ENCODE measurements at places on chromosomes 12 and 14.

- no peaks in the 10 kb centered on the region for H3K27me3 ChIP-seq
- no peak overlapping the region for H3K27ac ChIP-seq
- no peaks in the 10 kb centered on the region for H3K4me1 ChIP-seq
- no peaks in the 10 kb centered on the region for H3K36me3 ChIP-seq
- H3K4me3 ChIP-seq, result no peak overlapping the region
- DNase-seq, result no peak
These were observed 194.5 kb downstream of the C12orf75 start for GRCh38 chr12:105524961-105525360.

GRCh38 chr12:88904705-88905104 lies 324.4 kb upstream of the KITLG start:
- H3K36me3 ChIP-seq, result no peaks in the 10 kb centered on the region
- H3K4me3 ChIP-seq, result no peak overlapping the region
- H3K4me1 ChIP-seq, result no peaks in the 10 kb centered on the region
- no peaks in the 10 kb centered on the region for H3K27me3 ChIP-seq
- H3K27ac ChIP-seq, result no peak overlapping the region

- peaks cover 15% of the 10 kb centered on the region for H3K27me3 ChIP-seq
- no peak for DNase-seq
- H3K27ac ChIP-seq, result no peak overlapping the region
- no peaks in the 10 kb centered on the region for H3K36me3 ChIP-seq
- H3K4me3 ChIP-seq, result no peak overlapping the region
These were observed 44.3 kb downstream of the CCDC92 start for GRCh38 chr12:123928274-123928865.

DNA sequence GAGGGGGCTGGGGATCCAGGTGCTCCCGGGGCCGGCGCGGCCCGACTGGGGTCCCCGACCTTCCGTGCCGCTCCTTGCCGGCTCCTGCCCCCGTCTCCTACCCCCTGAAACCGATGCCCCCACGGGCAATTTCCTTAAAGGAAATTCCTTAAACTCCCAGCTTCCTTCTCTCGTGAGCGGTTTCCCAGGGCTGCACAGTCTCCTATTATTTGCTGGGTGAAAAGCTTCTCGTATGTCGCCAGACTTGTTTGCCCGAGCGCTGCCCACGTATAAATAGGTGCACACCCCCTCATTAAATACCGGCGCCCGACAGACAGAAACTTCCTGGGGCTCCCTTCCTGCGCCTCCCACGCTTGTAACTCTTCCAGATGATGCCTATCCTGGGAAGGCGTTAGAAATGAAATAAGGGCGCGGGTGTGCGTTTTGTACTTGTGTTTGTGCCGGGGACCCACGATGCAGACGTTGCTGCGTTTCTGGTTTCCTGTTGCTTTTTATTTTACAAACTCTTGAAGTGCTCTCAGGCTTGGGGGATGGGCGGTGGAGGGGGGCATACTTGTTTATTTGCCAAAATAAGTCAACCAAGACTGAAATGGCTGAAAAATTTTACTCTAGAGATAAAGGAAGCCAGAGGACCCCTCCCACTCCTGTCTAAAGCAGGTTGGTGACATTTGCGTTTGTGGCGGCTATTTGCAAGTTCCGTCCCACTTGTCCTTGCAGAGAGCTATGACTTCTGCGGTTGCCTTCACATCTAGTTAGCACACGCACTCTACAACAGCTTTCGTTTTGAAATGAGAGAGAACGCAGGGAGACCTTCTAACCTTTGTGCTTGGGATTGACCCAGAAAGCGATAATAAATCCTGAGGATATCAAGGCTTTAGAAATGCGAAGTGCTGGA lies 1.0 kb downstream of the HIP1R start:
- H3K36me3 ChIP-seq, result no peaks in the 10 kb centered on the region
- no peak for DNase-seq
- no peaks in the 10 kb centered on the region for H3K27me3 ChIP-seq
- H3K4me1 ChIP-seq, result peaks cover 29% of the 10 kb centered on the region
- peak overlapping the region; percentile 78 for H3K4me3 ChIP-seq
- H3K27ac ChIP-seq, result peak overlapping the region; percentile 67

DNA sequence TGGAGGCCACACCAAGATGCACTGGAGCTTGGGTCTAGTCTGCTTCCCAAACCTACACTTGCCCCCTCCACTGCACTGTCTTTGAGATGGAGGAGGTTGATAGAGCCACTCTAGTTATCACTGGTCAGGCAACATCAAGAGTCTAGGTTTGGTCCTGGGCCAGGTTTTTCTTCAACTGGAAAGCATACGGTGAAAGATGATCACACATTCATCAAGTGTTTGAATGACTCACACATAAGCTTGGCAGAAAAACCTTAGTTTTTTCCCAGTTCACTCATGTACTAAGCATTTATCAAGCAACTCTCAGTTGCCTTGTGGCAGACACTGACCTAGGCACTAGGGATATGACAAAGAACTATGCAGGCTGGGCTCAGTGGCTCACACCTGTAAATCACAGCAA lies 84.5 kb downstream of the PLEKHG3 start:
- DNase-seq, result no peak
- peaks cover 5% of the 10 kb centered on the region for H3K4me1 ChIP-seq

DNA sequence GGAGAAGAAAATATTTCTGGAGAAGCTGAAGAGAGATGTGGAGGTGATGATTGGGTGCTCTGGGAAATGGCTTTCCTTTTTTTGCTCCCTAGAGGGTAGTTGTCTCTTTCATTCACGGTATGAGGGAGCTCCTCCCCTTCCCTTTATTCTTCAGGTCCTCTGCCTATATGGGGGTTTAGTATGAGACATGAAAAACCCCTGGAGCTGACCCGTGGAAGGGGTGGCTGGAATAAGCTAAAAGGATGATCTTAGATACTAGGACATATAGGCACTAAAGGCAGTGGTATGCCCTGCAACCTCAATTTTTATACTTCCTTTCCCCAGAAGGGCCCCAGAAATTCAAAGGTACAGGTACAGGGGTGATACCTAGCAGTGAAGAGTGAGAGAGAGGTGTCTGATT lies 4.2 kb upstream of the DTX3 start:
- no peak for DNase-seq
- H3K36me3 ChIP-seq, result peaks cover 37% of the 10 kb centered on the region
- H3K27ac ChIP-seq, result no peak overlapping the region
- peaks cover 5% of the 10 kb centered on the region for H3K4me1 ChIP-seq

DNA sequence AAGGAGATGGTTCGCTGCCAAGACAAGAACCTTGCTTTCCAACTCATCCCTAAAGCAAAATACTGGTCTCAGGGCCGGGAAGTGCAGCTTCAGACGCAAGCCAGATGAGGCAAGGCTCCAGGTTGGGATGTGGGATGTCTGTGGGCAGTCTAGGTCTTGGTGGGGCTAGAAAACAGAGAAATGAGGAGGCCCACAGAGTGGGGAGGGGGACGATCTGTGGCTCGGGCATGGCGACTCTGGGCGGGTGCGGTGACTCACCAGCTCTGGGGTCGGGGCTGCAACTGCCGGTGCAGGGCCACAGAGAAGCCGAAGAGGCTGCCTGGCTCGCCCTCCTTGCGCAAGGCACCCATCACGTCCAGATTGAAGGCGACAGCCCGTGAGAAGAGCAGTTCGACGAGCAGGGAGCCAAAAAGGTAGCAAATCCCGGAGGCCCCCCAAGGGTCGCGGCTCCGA lies 459 bp downstream of the ITGA7 start:
- no peak for DNase-seq
- no peaks in the 10 kb centered on the region for H3K36me3 ChIP-seq
- no peak overlapping the region for H3K27ac ChIP-seq
- peaks cover 21% of the 10 kb centered on the region for H3K27me3 ChIP-seq
- no peaks in the 10 kb centered on the region for H3K4me1 ChIP-seq

DNA sequence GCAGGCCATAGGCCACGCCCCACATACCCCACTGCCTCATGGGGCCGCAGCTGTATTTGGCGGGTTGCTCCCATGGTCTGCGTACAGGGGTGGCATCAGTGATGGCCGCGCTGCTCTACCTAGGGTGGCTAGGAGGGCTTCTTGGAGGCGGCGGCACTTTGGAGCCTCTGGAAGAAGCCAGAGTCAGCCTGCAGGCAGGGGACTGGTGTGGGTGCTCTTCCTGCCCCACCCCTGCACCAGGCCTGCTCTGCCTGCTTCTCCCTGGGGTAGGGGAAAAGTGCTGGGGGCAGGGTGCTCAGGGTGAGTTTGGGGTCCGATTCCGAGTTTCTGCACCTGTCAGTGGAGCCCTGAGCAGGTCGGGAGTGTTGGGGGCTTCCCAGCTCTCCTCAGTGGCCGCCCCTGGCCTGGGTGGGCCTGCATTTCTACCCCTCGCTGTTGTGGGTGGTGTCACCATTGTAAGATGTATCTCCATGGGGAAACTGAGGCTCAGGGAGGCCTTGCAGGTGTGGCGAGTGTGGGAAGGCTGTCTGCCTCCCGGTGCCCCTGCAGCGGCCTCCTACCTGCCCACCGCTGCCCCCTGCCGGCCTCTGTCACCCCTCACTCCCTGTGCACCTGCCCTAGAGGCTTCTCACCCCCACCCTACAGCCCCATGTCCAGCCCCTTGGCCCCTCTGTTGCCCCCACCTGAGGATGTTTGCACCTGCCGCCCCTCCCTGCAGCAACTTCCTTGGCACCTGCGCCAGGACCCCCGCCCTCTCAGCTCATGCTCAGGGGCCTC lies 5.5 kb downstream of the CEP170B start:
- H3K36me3 ChIP-seq, result peaks cover 42% of the 10 kb centered on the region
- no peak overlapping the region for H3K4me3 ChIP-seq
- DNase-seq, result no peak
- H3K4me1 ChIP-seq, result peaks cover 17% of the 10 kb centered on the region
- H3K27me3 ChIP-seq, result no peaks in the 10 kb centered on the region
- no peak overlapping the region for H3K27ac ChIP-seq

- H3K27ac ChIP-seq, result peak overlapping the region; percentile 100
- no peak for DNase-seq
- peaks cover 38% of the 10 kb centered on the region for H3K4me1 ChIP-seq
- H3K36me3 ChIP-seq, result no peaks in the 10 kb centered on the region
- H3K27me3 ChIP-seq, result no peaks in the 10 kb centered on the region
These were observed 210.6 kb upstream of the HMGA2 start for GRCh38 chr12:65613692-65614091.

DNA sequence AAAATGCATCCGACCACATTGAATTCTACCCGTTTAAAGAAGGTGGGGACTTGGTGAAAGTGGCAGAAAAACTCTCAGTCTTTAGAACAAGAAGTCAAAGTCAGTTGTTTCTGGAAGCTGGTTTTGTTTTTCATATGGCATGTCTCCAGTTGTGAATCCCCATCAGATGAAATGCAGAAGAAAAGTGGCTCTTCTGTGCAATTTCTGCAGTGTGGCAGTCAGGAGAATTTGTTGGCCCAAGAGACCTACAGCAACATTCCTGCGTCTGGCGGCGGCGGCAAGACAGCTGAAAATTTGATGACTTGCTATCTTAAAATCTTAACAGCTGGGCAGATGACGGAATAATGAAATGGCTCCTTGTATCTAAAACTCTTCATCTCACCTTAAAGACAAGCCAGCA lies 201.5 kb downstream of the FOXN3 start:
- no peak overlapping the region for H3K27ac ChIP-seq
- DNase-seq, result no peak
- no peaks in the 10 kb centered on the region for H3K36me3 ChIP-seq
- H3K4me3 ChIP-seq, result no peak overlapping the region
- H3K4me1 ChIP-seq, result peaks cover 6% of the 10 kb centered on the region

- H3K4me3 ChIP-seq, result no peak overlapping the region
- H3K27me3 ChIP-seq, result no peaks in the 10 kb centered on the region
- no peak overlapping the region for H3K27ac ChIP-seq
These were observed 69.5 kb upstream of the HECTD1 start for GRCh38 chr14:31277085-31277484.

GRCh38 chr12:102722147-102722546 lies 194.9 kb downstream of the PAH start:
- H3K4me3 ChIP-seq, result no peak overlapping the region
- DNase-seq, result no peak
- no peak overlapping the region for H3K27ac ChIP-seq
- H3K36me3 ChIP-seq, result no peaks in the 10 kb centered on the region
- no peaks in the 10 kb centered on the region for H3K4me1 ChIP-seq
- no peaks in the 10 kb centered on the region for H3K27me3 ChIP-seq

- H3K36me3 ChIP-seq, result no peaks in the 10 kb centered on the region
- no peaks in the 10 kb centered on the region for H3K27me3 ChIP-seq
These were observed 40.4 kb upstream of the VRK1 start for GRCh38 chr14:96756745-96757144.

GRCh38 chr14:100329233-100330006 lies 6.3 kb downstream of the SLC25A47 start:
- no peak overlapping the region for H3K27ac ChIP-seq
- no peak overlapping the region for H3K4me3 ChIP-seq
- DNase-seq, result no peak

DNA sequence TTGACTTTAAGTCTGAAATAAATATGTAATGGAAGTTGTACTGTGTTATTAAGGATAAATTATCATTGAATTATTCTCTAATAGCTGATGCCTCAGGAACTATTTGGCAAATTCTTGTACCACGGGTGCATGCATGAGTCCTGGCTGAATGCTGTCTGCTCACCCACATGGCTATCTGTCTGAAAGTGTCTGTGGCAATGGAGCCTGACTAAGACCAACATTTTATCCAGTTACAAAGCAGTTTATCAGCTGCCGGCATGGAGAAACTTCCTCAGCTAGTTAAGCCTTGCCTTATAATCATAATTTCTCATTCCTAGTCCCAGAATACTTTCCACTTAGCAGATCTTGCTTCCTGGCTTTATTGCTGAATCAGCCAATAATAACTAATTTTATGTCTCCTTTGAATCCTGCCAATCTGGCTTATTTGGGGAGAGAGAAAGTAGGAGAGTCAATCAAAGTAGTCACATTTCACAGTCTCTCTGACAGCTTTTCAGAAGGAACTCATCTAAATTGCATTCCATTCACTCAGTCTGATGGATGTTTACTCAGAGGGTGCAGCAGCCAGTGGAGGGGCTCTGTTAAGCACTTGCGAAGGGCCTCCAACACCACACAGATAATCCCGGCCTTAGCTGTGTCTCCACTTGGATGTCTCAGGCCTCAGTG lies 280.6 kb upstream of the CLEC14A start:
- H3K4me3 ChIP-seq, result no peak overlapping the region
- H3K4me1 ChIP-seq, result no peaks in the 10 kb centered on the region
- no peak for DNase-seq
- H3K27ac ChIP-seq, result no peak overlapping the region
- H3K36me3 ChIP-seq, result no peaks in the 10 kb centered on the region

- H3K27me3 ChIP-seq, result no peaks in the 10 kb centered on the region
- H3K27ac ChIP-seq, result no peak overlapping the region
- no peaks in the 10 kb centered on the region for H3K36me3 ChIP-seq
- no peak overlapping the region for H3K4me3 ChIP-seq
These were observed 59.1 kb upstream of the NAP1L1 start for GRCh38 chr12:76143343-76144244.

DNA sequence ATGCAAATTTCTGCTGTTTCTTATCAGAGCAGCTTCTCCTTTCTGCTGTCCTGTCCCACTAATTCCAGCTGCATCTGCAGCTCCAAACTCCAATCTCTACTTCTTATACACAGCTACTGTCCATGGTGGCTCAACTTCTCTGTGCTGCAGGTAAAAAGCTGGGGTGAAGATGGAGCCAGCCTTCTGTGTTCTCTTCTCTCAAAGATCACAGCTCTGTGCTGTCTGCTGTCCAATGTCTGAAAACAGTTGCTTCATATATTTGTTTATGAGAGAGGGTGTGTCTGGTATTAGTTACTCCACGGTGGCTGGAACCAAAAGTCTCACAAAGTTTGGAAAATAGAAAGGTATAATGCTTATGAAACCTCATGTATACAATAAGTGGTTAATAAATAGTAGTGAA lies 445.8 kb upstream of the TBX3 start:
- no peaks in the 10 kb centered on the region for H3K4me1 ChIP-seq
- H3K36me3 ChIP-seq, result no peaks in the 10 kb centered on the region
- H3K4me3 ChIP-seq, result no peak overlapping the region
- DNase-seq, result no peak
- H3K27ac ChIP-seq, result no peak overlapping the region

- H3K27ac ChIP-seq, result no peak overlapping the region
- H3K4me3 ChIP-seq, result no peak overlapping the region
- H3K27me3 ChIP-seq, result peaks cover 4% of the 10 kb centered on the region
- H3K4me1 ChIP-seq, result peaks cover 7% of the 10 kb centered on the region
These were observed 38.9 kb downstream of the STXBP6 start for GRCh38 chr14:25011095-25011494.
